ENCODE measurements at places on chromosomes 3 and 15.

DNA sequence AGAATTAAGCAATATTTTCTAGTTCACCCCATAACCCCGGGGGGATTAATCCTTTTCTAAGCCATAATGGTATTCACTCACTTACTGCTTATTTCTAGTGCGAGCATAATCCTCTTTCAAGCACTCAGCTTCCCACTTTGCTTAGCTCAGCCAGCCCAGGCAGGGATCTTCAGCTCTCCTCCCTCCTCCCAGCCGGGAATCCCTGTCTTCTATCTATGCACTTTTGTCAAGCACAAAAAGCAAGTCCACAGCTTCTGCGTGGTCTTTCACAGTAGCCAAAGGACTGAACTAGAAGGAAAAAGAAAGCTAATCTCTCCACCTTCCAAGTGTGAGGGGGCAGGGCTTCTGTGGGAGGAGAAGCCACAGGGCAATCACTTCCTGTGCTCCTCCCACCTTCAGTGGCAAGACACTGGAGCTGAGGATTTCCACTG is 62.8 kb downstream of the PEX5L start:
- no peak for DNase-seq

GRCh38 chr3:162538906-162539305 is 1042.3 kb downstream of the OTOL1 start:
- DNase-seq, result no peak

- DNase-seq, result no peak
Measured at GRCh38 chr3:39150148-39150802, 3.1 kb downstream of the CSRNP1 start.

DNA sequence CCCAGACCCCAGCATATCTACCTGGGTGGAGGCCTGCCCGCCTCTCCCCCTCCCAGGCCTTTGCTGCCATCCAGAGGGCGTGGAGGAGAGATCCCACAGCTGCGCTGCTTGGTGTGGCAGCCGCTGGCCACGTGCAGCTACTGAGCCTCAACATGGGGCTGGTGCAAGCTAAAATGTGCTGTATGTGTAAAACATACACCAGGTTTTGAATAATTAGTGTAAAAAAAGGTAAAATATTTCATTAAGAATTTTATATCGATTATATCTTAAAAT is 95.8 kb downstream of the SEC22A start:
- DNase-seq, result no peak

GRCh38 chr3:11770477-11771391 is 76.0 kb downstream of the TAMM41 start:
- peak; percentile 62 for DNase-seq

GRCh38 chr3:50961386-50961785 is 286.7 kb downstream of the DOCK3 start:
- DNase-seq, result no peak

DNA sequence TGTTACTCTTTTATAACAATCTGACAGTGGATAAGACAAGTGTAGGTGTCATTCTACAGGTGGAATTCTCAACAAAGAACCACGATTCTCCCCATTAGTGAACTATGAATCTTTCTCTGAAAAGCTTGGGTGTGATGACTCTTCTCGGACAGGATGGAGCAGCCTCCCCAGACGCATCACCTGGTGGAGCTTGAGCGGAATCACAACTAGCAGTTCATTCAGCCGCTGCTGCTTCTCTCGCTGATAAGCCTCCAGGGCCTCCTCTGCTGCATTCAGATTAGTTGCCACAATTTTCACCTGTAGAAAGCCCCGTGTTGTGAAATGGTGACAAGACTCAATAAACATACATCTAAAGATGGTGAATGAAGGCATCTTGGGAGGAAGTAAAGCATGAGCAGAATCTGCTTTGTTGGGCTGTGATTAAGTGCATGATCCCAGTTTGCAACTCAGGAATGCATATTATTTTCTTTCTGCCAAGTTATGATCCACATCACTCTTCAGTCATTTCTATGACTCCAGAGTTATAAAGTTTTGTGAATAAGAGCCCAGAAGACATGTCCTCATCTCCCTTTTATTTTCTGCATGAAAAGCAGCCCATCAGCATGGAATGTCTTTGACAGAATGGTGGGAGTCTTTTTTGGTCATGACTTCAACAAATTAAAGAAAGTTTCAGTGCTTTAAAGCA is 93.6 kb downstream of the BOC start:
- no peak for DNase-seq

GRCh38 chr3:8237893-8238292 is 263.7 kb upstream of the LMCD1 start:
- no peak for DNase-seq

DNA sequence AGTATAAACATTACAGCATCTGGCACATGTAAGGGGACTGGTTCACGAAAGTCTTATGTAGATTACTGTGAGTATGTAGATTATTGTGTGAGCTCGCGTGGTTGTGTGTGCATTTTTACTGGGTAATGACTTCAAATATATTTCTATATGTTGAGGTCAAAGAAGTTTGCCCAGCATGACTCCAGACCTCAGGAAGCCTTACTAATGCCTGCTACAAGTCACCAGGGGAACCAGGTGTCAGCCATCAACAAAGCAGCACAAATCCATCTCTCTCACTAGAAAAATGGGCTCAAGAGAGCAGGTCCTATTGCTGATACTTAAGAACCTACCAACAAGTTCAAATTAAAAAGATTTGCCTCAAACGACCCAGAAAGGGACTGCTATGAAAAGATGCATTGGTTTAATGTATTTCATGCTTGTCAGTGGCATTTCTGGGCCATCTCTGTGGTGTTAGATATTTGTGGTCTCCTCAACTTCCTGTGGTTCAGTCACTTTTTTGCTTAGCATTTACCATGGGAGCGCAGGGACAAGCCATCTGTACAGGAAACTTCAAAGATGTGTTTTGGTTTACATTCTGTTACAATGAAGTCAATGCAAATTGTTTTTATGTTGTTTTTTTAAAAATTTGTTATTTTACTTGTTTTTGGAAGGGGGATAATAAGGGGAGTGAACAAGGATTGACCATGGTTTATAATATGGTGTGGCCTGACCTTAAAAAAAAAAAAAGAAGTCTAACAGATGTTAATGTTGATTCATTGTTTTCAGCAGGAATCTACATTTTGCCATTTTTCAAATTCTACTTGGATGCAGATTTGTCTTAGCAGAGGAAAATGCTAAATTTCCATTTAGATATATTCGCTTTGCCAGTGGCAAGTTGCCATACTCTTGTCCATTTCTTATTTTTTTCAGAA is 172.1 kb upstream of the ADAMTS9 start:
- peak; percentile 73 for DNase-seq

- no peak for DNase-seq
Measured at GRCh38 chr15:51935466-51936104, 36.0 kb downstream of the LEO1 start.

DNA sequence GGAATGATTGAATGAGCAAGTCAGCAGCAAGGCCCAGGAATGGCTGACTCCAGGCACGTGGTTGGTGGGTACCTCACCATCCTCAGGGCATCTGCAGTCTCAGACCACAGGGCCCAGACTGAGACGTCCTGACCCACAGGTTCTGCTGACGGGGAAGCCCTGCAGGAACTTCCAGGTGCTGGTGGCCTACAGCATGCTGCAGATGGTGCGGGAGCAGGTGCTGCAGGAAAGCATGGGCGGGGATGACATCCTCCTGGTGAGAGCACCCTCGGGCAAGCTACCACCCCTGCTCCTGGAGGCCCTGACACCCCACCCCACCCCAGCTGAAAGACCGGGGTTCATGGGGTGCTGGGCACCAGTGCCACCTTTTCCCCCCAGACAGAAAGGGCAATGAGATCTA is 14.1 kb downstream of the TBC1D21 start:
- DNase-seq, result no peak

- peak; percentile 20 for DNase-seq
Measured at GRCh38 chr3:115397433-115397832, 225.9 kb upstream of the GAP43 start.

GRCh38 chr3:159795681-159796175 is 192.9 kb upstream of the IL12A start:
- DNase-seq, result no peak

DNA sequence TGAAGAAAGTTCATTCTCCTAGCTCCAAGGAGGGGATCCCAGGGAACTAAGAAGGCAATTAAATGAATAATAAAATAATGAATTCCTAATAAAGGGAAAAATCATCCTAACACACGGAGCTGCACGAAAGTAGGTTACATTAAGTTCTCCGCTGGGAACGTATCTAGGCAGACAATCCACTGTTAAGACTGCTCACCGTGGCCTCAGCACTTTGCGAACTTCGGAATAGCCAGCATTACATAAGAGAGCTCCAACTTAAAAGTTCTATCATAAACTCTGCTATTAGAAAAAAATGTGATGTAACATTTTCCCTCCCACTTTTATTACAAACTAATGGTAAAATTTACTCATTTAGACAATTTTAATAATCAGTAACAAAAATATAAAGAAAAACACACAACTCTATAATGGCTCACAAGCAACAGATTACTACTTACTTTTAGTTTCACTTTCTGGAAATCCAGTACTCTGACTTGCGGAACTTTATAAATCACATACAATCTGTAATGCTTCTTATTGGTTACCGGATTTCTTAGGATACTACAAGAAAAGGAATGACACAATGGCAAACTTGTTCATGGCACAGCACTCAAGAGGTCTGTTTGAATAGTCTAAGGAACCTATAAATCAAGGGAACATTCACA is 8.5 kb downstream of the SNRPA1 start:
- no peak for DNase-seq

DNA sequence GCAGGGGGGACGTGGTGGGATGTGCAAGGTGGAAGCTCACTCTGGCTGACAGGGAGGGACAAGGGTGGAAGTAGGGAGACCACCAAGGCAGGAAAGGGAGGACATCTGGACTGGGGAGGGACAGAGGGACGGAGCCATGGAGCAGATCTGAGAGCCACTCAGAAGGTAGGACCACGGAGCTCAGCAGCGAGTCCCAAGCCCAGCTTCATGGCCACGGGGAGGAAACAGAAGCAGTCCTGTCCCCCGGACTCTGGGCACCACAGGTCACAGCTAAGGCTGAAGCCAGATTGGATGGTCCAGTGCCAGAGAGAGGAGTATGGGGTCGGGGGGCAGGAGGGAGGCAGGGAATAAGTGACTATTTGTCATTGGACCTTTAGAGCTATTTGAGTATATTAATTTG is 220.1 kb downstream of the TBC1D2B start:
- DNase-seq, result no peak

- no peak for DNase-seq
Measured at GRCh38 chr3:41331041-41331440, 131.7 kb downstream of the CTNNB1 start.

- no peak for DNase-seq
Measured at GRCh38 chr3:146280864-146281263, 30.0 kb upstream of the PLSCR4 start.

GRCh38 chr3:177822681-177823096 is 625.4 kb upstream of the TBL1XR1 start:
- peak; percentile 66 for DNase-seq

GRCh38 chr3:182682263-182683241 is 110.8 kb upstream of the ATP11B start:
- DNase-seq, result peak; percentile 53

DNA sequence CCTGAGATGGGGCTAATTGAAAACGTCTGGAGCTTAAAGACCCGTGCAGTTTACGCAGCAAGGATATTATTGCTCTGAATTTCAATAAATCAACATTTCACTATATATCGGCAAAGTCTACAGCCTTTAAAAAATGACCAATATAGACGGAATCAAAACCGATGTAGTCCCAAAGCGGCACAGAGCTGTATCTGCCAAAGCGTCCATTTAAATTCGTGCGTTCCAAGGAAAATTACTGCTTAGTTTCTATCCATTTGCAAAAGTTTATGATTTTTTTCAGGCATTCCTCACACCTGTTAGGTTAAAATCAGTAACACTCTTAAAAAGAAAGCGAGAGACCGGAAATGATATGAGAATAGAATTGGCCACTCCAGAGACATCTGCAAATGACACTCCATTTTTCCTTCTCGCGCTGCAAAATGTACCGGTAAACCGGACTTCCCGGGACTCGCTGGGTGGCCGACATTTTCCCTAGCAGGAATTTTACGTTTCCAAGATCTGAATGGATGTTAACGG is 777 bp upstream of the EIF4A2 start:
- DNase-seq, result no peak

- DNase-seq, result no peak
Measured at GRCh38 chr3:115169808-115170207, 22.7 kb upstream of the ZBTB20 start.

DNA sequence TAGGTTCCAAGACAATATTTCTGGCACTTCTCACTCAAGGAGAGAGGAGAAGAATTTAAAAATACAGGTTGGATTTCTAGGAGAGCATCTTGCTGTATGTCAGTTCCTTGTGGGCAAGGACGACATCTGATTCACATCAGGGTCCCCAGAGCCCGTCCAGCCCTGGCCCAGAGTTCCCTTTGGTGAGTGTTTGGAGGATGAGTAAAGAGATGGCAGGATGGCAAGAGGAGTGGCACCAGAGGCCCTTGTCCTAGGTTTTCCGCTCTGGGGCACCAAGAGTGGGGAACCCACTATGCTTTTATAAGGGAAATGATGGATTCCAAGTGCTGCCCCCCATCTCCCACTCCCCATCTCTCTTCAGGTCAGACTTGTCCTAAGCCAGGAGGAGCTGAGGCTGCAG is 181.8 kb downstream of the TBC1D2B start:
- no peak for DNase-seq

DNA sequence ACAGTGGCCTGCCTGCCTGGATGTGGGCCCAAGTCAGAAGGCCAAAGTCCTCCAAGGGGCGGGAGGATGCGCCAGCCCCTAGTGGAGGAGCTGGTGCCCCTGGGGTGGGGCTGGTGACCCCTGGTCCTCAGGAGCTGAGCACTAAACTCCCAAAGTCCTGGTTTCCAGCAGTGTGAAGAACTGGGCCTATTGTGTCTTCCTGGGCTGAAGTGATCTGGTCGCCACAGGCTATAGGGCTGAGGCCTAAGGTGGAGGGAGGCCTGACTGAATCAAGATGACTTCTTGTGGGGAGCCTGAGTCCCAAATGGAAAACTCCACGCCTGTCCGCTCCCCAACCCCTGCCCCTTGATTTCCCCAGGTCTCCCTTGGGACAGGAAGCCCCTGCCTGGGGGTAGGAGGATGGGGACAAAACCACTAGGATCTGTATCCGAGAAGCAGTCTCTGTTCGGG is 753 bp upstream of the FES start:
- DNase-seq, result no peak

GRCh38 chr15:83278191-83278590 is 6.3 kb downstream of the BNC1 start:
- no peak for DNase-seq

All from muscle of back (tissue), 13 donors.